ENCODE measurements at places on chromosomes 7 and 10. TPM values are rescaled to one million over a fixed set of nuclear protein-coding genes. Genes with fewer than 3 reads are reported as not detected.

GRCh38 chr7:154200241-154200640 is 148.0 kb downstream of the DPP6 start:
- no peaks in the 10 kb centered on the region for H3K36me3 ChIP-seq
- H3K4me1 ChIP-seq = no peaks in the 10 kb centered on the region
- peaks cover 2% of the 10 kb centered on the region for H3K27me3 ChIP-seq
- DNase-seq = no peak

- H3K36me3 ChIP-seq = no peaks in the 10 kb centered on the region
- no peak overlapping the region for H3K4me3 ChIP-seq
- H3K27ac ChIP-seq = no peak overlapping the region
- peaks cover 29% of the 10 kb centered on the region for H3K27me3 ChIP-seq
- peaks cover 3% of the 10 kb centered on the region for H3K4me1 ChIP-seq
Observed at GRCh38 chr10:104707602-104708459, 66.7 kb downstream of the SORCS3 start.

GRCh38 chr10:107585630-107586029 is 421.1 kb upstream of the SORCS1 start:
- no peaks in the 10 kb centered on the region for H3K4me1 ChIP-seq
- no peak overlapping the region for H3K27ac ChIP-seq
- no peaks in the 10 kb centered on the region for H3K36me3 ChIP-seq
- H3K27me3 ChIP-seq = no peaks in the 10 kb centered on the region
- H3K4me3 ChIP-seq = no peak overlapping the region
- DNase-seq = no peak

CTAGE15 gene
- total RNA-seq = 1.4 TPM

MYL10 gene
- not detected for total RNA-seq

Measured in mesothelial cell of epicardium (in vitro differentiated cells).